Activated T-cell treated with anti-CD3 and anti-CD28 coated beads for 1 hour (primary cell): ENCODE measurements at places on chromosomes 3 and 15.

GRCh38 chr3:156356537-156357363 lies 198.2 kb downstream of the SSR3 start:
- no peak for DNase-seq

GRCh38 chr3:54159917-54160316 lies 37.6 kb downstream of the CACNA2D3 start:
- no peak for DNase-seq

GRCh38 chr3:62542185-62542584 lies 168.8 kb upstream of the FEZF2 start:
- no peak for DNase-seq

DNA sequence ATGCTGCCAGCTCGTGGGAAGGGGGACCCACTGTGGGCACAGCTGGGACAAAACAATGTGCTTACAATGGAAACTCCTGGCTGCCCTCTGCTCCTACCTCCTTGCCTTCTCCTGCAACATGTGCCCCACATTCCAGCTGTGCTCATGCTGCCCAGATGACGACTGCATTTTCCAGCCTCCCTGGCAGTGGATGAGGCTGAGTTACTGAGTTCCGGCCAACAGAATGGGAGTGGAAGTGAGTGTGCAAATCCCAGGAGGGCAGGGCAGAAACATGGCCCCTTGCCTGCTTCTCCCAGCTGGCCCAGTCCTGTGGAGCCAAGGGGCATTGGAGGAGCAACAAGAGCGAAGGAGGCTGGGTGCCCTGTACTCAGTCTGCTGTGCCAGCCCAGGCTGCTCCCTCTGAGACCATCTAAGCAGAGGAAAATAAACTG lies 17.1 kb downstream of the KLF15 start:
- no peak for DNase-seq

- DNase-seq, result peak; percentile 96
These were observed at the start of gene RAP2B for GRCh38 chr3:153161714-153162512. TSS of gene RAP2B (plus strand) at chr3:153162226. CDS start at chr3:153162694, 468 bp downstream.

DNA sequence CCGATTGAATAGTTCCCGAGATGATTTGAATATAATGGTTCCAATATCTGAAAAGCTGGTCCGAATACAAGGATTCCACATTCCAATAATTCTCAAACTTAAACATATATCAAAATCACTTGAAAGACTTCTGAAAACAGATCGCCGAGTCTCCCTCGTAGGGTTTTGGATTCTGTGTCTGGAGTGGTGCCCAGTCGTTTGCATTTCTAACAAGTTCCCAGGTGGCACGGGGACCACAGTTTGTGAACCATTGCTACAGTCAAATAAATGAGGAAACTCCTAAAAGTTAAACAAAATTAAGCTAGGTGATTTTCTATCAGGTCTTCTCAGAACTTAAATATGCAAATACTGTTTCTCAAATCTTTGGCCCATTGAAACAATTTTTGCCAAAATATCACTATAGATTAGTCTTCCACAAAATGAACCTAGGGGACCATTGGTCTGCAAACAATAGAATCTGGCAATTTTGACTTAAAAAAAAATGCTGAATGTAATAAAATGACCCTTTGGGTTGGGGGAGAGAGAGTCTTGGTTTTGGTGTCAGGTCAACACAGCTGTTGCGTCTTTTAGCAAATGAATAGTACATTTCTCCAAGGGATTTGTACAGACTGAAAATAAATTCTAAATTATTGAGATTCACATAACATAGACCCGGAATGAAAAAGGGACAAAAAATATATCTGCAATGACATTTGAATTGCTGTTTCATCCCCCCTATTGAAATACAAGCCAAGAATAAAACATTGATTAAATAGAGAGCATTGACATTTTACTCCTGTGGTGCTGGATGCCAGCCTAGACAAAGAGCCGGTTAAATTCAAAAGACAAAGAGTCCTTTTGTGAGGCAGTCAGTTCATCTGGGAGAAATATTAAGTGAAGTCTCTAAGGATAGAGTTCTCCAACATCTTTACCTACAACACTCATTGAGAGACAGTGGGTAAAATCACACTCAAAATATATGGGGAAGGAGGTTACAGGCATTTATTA lies 175.7 kb upstream of the ADAMTS9 start:
- DNase-seq, result no peak

DNA sequence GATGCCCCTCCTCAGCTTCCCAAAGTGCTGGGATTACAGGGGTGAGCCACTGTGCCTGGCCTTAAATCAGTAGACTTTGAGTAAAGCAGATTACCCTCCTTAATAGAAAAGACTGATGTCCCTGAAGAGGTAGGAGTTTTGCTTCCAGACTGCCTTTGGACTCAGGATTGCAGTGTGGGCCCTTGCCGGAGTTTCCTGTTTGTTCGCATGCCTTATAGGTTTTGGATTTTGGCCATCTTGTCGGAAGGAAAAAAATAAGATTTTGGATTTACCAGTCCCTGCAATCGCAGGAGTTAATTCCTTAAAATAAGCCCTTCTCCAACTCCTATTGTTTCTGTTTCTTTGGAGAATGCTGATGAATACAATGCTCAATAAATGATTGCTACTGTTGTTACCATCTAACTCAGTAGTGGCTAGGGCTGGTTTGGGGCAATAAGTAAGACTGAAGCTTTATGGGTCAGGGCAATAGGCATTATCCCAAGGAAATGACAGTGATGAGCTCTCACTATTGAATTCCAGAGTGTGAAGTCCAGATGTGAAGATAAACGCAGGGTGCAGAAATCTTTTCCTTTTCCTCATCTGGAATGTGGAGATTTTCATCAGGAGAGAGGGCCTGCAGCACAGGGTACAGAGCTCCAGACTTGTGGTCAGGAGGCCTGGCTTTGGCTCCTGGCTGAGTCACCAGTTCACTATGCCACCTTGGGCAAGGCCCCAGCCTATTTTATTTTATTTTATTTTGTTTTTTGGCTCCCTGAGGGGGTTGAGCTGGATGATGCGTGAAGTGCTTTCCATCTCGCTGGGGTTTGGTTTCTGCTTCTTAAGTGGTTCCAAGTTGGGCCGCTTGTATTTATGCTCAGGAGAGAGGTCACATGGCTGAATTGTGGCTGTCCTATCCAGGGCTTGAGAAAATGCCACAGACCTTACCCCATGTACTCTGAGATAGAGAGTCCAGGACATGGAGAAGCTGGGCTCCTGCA lies 25.3 kb downstream of the FOXL2 start:
- no peak for DNase-seq

DNA sequence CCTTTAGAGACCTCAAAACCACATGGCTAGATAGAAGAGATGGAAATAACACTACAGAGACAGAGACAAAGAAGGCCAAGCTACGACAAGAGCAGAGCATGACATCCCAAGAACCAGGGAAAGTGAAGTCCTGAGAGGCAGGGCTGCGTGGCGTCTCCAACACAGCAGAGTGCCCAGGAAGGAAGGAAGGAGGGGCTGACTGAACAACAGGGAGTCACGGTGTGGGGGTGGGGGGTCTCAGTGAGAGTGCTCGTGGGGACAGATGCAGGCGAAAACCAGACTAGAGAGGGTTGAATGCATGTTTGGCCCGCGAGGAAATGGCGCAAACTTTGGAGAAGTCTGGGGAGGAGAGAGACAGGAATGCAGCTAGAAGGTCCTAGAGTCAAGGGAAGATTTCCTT lies 44.0 kb downstream of the ADAMTS17 start:
- no peak for DNase-seq

GRCh38 chr3:151379083-151379734 lies 5.3 kb downstream of the P2RY12 start:
- no peak for DNase-seq

- DNase-seq, result no peak
These were observed 12.3 kb downstream of the CA12 start for GRCh38 chr15:63369296-63369695.

DNA sequence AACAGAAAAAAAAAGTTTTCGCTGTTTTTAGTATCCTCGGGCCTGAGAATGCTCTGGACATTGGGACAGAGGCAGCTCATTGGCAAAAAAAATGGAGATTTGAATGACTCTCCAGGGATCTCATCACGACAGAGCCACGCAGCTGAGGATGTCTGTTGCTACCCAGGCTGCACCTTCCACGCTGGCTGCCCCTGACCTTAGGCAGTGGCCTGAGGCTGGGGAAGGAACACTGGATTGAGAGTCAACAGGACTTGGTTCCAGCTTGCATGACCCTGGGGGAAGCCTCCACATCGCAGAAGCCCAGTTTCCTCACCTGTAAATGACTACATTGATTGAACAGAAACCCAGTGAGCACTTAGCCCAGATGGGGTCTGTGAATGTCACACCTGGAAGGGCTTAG lies 8.7 kb upstream of the ACSBG1 start:
- no peak for DNase-seq

- DNase-seq, result no peak
These were observed 18.7 kb upstream of the HES1 start for GRCh38 chr3:194117104-194117845.

DNA sequence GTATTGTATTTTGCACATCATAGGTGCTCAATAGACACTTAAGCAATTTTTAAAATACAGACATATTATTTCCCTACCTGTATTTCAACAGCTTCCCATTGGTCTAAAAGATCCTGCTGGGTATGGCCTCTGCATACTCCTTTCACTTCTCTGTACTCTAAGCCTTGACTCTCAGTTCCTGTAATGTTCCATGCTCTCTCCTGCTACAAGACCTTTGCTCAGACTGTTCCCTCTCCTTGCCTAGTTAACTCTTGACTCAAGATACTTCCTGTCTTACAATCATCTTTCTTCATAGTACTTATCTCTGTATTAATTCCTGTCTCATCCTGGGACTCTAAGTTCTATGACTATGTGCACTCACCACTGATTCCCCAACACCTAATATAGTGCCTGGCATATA lies 1.7 kb downstream of the SCN11A start:
- DNase-seq, result no peak
